ENCODE measurements at places on chromosomes 1 and 21.

GRCh38 chr1:29900712-29901111 is 664.4 kb downstream of the PTPRU start:
- DNase-seq = no peak

DNA sequence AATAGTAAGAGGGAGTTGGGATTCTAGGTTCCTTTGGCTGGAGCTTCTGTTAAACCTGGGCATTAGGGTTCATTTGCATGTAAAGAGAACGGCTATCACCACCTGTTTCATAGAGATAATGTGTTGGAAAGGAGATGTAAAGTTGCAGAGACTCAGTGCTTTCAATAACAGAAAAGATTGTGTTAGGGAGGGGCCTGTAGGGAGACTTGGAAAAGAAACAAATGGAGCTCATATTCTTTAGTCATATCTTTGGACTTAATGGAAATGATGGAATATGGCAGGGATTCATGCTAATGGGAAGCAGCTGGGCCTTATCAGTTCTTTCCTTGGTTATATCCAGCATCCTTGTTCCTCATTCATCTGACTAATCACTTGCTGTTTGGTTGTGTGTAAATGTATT is 144.9 kb downstream of the CD247 start:
- DNase-seq = no peak

DNA sequence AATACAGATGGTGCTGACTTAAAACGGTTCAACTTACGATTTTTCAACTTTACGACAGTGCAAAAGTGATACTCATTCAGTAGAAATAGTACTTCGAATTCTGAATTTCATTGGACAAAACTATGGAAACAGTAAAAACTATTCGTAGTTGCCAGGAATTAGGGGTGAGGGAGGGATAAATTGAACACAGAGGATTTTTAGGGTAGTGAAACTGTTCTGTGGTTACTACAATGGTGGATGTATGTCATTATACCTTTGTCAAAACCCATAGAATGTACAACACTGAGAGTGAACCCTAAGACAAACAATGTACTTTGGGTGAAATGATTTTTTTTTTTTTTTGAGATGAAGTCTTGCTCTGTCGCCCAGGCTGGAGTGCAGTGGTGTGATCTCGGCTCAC is 7.5 kb downstream of the DDR2 start:
- no peak for DNase-seq

DNA sequence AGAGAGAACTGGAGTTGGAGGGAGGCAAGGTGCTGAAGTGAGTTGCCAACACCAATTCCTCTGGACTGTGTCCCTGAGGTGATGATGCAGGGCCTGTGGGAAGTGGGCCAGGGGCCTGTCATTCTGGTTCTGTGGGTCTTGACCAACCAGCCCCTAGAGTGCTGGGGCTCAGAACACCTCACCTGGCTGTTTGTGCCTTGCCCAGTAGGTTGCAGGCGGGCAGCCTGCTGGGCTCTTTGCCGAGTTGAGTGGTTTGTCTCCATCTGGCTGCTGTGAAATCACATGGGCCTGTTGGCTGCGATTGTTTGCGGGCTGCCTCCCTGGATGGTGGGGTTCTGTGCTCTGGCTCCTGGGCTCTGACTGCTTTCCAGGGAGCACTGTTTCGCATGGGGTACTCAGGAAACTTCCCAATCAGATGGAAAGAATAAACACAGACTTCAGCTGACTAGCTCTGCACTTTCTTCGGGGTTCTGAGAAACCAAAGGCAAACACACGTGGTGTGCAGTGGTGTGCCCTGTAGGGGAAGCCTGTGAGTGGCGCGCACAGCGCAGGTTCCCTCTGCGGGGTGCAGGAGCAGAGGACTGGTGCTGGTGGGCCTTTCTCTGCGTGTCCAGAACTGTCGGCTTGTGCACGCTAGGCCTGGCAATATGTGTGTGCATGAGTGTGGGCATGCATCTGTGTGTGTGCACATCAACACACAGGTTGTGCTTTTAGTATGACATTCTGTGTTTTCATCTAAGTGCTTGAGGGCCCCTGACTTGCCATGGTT is 95.1 kb downstream of the RHOU start:
- DNase-seq = peak; percentile 64

DNA sequence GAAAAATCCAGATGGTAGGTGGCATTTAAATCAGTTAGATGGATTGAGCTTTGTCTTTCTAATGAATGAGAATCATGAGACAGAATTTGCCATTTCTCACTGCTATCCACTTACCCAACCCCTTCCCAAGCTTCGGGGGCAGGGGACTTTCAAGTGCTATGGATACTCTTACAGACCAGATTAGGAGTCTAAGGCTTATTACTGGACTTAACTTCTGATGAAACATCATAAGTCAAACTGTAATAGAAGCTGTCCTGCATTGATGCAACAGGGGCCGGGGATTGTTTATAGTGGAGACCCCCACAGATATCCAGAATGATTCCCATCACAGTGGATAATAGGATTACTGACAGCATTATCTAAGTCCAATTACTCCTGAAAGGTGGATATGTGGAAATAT is 267.0 kb downstream of the NUF2 start:
- DNase-seq = no peak

DNA sequence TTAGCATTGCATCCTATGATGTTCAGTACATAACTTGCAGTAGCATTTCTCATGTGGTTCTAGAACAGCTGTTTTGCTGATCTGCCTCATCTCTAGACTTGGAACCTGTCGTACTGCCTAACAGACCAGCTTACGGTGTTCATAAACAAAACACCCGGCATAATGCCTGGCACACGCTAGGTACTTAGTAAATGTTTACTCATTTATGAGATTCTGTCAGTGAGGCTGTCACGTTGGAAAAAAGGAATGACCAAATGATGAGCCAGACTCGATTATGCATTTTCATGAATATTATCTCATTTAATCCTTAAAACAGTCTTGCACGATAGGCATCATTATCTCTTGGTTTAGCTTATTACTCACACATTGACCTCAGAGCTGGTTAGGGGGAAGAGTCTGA is 46.4 kb downstream of the CACHD1 start:
- DNase-seq = no peak

DNA sequence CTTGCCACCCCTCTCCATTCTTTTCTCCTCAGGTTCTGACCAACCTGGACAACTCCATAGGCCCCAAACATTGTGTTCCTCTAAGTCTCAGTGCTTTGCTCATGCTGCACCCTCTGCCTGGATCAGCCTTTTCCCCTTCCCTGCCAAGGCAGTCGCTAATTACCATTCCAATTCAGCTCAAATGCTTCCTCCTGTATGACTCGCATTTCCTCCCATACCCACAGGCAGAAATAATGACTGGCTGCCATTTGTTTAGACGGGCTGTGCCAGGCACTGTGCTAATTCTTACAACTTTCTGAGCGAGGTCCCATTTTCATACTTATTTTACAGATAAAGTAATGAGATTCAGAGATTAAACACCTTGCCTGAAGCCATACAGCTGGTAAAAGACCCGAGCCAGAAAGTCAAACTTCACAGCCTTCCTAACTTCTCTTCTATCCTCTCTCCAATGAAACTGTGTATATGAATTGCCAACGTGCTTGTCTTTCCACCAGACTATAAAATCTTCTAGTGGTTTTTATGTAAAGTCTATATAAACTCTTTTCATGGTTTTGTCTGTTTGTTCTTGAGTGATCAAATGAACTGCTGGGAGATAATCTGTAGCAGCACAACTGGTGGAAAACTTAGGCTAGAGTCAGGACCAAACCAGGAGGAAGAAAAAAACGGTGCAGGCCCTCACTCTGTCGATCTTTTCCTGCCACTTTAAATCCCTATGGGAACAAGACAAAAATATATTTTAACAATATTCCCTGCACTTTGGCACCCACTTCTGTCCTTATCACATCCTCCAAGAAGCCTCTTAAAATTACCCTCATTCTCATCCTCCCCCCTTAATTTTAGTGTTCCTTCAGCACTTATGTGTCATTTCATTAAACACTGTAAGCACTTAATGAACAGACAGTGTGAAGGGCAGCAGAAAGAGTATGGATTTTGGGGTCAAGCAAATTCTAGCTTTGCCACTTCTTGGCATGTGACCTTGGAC is 33.7 kb downstream of the RAB3B start:
- no peak for DNase-seq

DNA sequence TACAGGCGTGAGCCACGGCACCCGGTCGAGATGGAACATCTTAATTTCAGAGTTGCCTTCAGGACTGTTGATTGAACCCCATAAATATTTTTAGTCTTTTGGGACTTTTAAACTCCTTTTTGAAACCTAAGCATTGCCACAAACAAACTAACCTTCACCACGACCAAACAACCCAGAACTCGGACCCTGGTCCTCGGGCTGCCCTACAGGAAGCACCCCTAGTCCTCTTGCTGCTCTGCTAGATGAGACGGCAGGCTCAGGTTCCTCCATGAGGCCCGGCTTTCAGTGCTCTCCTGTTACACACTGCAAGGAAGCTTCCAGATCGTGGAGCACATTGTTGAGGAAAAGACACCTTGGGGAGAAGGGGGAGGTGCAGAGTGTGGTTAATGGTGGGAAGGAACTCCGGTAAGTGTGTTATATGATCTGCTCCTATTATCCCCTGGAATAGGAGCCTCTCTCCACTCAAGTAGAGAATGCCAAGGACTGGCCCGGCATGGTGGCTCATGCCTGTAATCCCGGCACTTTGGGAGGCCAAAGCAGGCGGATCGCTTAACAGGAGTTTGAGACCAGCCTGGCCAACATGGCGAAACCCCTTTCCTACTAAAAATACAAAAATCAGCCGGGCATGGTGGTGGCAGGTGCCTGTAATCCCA is 5.7 kb downstream of the EPHX1 start:
- DNase-seq = no peak

DNA sequence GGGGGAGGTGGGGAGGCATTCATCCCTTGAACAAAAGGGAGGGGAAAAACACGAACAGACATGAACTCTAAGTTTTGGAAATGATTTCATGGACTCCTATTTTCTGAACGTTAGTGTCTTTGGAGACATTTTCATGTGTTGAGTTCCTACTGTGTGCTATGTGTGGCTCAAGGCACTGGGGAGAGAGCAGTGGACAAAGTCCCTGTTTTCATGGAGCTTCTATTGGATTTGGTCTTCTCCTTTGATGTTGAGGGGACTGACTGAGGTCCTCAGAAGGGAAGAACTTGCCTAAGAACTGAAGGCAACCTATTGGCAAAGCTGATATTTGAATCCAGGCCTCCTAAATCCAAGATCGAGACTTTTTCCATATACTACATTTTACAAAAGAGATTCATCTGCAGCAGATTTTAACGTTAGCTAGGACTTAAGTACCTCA is 30.4 kb downstream of the JUN start:
- DNase-seq = no peak

DNA sequence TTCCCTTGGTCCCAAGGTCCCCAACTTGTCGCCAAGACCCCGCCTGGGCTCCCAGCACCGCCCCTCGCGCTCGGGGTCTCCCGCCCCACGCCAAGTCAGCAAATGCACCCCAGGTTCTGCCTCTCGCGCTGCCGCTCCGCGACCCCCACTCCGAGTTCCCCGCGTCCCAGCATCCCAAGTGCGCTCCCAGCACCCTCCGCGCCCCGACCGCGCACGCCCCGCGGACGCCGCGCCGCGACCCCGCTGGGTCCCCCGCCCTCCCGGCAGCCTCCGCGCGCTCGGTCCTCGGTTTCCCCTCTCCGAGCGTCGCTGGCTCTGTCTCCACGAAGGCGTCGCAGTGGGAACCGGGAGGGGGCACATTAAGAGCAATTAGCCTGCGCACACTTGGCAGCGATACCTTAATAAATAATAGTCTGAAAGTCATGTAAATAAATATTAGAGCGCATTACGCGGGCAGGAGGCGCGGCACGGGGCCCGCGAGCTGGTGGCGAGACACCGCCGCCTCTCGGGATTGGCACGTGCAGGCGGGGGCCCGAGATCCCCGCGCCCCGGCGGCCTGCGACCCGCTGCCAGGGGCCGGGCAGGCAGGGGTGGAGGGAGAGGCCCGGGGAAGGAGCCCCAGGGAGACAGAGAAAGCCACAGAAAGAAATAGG is 75.9 kb downstream of the VWA5B1 start:
- no peak for DNase-seq

DNA sequence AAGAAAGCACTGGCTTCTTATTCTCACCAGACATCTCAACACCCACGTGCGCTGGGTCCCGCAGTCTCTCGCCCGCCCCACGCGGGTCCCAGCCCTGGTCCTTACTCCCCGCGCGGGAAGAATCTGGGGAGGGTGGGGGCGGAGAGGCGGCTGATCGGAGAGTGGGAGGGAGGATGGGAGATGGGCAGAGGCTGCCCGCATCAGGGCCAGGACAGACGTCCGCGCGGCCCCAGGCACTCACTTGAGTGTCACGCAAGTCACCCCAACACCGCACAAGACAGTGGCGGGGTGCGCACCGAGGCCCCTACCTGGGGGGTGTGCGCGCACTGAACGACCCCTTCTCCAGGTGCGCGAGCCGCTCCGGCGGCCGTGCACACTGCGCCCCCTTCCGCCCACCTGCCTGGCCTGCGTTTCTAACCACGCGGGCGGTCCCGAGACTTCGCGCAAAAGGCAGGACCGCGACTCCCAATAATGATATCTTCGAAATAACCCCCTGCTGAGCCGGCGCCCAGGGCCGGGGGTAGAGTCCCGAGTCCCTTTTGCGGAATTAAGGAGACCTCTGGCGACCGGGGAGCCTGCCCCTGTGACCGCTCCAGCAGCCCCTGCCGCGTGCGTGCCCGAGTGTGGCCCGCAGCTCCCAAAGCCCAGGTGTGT is 6.0 kb upstream of the SIM2 start:
- no peak for DNase-seq

DNA sequence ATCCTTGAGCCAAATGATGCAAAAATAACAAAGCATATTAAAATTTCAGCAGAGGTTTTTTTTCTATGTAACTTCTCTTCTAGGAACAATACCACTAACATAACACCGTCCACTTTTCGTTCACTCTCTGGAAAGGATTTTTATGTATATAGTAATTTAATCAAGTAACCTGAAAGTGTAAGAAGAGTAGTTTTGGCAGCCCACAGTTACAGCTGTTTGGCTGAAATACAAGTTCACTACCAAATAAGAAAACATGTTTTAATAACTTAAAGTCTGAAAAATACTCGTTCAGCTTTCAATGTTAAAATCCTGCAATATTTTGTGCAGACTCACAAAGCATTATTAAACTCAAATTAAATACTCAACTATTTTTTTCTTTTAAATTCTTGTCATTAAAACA is 896.8 kb upstream of the ADGRL4 start:
- no peak for DNase-seq

DNA sequence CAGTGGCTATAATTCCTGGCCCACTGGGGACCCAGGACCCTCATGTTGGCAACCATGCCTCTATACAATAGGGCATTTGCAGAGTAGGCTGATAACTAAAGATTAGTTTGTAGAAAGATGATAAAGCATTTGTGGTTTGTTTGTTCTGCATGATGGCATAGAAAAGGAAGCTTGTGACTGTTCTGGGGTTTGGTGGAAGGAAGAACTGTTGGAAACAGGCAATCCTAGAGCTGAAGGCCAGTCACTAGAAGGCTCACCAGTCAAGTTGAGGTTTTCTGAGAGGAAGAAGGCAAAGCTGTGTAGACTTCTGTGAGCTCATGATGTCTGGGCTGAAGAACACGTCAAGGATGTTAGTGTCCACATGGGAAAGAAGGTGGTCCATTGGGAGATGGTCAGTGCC is 140.3 kb upstream of the VANGL1 start:
- DNase-seq = no peak

DNA sequence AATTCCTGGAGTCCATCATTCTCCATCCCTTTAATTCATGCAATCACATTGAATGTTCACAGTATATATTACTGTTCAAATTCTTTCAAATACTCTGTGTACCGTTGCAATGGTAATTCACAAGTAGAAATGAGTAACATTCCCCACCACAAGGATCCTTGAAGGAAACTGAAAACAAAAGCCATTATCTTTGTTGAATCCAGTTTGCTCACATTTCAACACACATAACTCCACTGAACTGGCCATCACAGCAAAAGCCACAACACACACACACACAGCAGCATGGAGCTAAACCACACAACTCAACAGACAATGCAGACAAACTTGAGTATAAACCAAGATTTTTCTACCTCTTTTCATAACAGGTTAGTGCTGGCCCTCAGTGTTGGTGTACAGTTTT is 188.3 kb upstream of the GREM2 start:
- no peak for DNase-seq

Measured in cerebellar cortex (tissue), 1 donor.